ENCODE measurements at places on chromosomes 5 and 9.

DNA sequence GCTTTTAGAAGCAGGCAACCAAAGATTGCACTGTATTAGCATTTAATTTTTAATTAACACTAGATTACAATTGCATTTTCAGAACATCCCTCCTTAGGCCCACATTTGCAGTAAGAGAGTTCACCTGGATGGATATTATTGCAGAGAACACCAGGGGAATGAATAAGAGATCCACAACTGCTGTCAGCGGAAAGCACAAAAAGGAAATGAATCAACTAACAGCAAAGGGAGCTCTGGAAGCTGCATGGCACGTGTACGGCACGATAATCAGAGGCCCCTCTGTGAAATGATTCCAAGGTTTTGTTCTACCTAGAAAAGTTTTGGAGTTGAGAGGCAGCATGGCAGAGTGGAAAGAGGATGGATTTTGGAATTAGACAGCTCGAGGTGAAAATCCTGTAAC is 361.2 kb upstream of the C9orf72 start:
- no peak for DNase-seq

GRCh38 chr9:109806506-109807115 is 26.6 kb downstream of the PALM2AKAP2 start:
- DNase-seq = no peak

DNA sequence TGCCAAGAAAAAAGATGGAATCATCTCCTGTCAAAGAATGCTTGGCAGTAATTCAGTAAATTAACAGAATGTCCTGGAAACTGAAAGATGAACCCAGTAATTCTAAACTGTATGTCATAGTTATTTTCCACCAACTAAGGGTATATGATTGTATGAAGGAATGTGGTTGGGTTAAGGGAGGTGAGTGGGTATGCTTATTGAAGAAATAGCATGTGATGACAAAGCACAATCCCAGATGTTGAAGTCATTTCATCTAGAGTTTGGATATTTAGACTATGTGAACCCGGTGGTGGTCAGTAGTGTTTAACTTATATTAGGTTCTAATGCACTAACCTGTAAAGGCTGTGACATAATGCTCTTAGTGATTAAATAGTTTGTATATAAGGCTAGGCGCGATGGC is 87.3 kb downstream of the CDKN2A start:
- DNase-seq = no peak

GRCh38 chr9:75087289-75087823 is 599 bp downstream of the NMRK1 start:
- peak; percentile 56 for DNase-seq

- no peak for DNase-seq
Measured at GRCh38 chr5:161030229-161030628, 178.2 kb upstream of the ATP10B start.

DNA sequence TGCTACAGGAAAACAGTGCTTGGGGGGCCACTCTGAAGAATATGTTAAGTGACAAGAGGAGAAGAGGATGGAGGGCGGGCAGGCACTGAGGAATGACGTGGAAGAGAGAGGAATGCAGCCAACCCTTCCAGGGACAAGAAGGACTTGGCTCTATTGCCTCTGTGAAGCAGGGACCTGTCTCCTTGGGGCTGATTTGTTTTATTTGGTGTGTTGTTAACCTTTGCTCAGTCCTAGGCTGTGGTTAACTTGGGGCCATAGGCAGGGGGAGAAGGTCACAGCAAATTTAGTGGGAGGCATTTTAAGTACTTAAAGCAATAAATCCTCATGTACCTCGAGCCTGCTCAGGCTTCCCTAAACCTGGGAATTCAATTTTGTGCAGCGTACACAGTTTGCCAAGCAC is 39.9 kb downstream of the KIF4B start:
- DNase-seq = no peak

DNA sequence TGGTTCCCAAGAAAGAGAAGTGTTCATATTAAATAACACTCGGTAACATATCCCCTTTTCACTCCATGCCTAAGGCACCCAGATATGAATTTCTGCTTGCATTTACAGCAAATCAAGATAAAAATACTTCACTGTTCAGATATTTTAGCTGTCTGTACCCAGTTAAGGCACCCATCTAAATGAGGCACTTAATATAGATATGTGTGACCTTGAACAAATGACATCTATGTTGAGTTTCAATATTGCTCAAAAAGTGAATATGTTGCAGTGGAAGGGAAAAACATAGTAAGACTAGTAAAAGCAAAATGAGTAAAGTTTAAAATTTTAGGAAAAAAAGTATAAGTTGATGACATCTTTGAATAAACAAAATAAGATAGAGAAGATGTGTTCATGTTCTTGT is 32.4 kb upstream of the SPDL1 start:
- DNase-seq = no peak

GRCh38 chr5:143986516-143987212 is 174.7 kb downstream of the HMHB1 start:
- no peak for DNase-seq

- DNase-seq = peak; percentile 20
Measured at GRCh38 chr9:83544002-83544698, 5.9 kb upstream of the FRMD3 start.

DNA sequence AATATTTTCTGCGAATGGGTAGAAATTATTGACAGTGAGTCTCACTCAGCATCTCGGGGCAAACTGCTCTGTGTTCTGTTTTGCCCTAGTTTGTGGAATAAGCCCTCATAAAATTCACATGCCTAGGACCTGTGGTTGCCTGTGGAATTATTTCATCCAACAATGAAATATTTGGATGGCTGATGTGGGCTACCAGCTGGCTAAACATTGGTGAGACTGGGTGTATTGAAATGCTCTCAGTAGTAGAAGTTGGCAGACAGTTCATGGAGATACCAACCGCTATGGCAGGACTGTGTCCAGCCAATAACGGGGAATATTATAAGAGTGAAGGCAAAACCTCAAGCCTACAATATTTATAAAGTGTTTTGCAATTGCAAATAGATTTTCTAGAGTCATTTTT is 344.1 kb upstream of the RPS23 start:
- no peak for DNase-seq

- no peak for DNase-seq
Measured at GRCh38 chr5:152529440-152529839, 124.4 kb upstream of the NMUR2 start.

DNA sequence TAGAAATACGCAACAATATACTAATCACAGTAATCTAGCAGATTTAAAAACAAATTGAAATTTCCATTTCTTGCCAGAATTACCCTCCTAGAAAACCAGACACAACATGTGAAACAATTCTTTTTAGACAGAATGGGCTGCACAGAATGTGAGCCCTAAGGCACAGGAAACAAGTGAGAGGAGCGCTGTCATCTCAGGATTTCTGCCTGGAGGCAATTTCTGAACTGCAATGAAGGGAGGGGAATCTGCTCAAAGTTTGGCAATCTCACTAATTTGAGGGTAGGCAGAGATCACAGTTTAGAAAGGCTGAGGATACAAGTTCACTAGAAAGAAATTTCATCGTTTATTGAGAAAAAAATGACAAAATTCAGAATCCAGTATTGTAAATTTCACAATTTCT is 70.3 kb downstream of the INIP start:
- no peak for DNase-seq

- DNase-seq = no peak
Measured at GRCh38 chr9:33273266-33273971, 8.6 kb downstream of the CHMP5 start.

DNA sequence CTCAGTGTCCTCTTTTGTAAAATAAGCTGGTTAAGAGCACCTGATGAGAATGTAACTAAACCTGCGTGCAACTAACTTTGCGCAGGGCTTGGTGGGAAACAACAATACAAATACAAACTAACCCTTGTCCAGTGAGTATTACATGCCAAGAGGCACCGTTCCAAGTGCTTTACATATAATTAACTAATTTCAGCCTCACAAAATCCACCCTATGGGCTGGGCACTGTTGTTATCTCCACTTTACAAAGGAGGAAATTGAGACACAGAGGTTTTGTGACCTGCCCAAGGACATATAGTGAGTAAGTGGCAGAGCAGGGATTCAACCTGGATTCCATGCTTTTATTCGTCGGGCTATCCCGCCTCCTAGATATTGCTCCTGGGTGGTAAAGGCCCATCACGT is 26.2 kb upstream of the TNIP1 start:
- no peak for DNase-seq

GRCh38 chr9:94166976-94167346 is 82.7 kb downstream of the PTPDC1 start:
- DNase-seq = no peak

GRCh38 chr9:2824564-2824963 is 19.3 kb downstream of the PUM3 start:
- DNase-seq = no peak

DNA sequence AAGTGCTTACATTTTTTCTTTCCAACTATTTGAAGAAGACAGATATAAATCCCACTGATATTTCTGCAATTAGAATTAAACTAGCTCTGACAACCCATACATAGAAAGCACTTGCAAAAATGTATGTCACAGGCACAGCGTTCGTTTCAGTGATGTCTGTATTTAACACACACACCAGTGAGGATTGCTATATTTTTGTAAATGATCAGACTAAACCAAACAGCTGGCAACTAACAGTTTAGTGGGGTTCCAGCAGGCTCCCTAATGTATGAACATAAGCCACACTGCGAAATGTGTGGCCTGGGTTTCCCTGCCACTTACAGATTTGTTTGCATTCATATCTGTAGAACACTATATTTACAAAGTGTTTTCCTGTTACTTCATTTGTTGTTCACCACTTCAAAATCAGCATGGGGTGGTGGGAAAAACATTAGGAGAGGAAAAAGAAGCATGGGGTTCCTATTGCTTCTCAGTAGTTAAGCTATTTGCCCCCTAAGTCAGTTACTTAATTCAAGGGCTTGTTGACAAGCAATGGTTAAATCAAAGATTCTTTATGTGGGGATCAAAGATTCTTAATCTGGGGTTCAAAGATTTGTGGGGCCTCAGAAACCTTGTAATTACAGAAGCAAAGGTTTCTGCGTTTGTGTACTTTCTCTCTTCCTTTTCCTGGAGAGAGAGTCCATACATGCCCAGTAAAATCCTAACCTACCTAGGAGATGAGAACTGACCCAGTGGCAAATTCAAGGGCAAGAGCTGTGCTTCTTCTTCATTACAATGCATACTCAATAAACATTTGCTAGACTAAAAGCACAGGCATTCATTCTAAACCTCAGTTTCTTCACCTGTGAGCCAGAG is 27.1 kb downstream of the ZNF608 start:
- DNase-seq = no peak

DNA sequence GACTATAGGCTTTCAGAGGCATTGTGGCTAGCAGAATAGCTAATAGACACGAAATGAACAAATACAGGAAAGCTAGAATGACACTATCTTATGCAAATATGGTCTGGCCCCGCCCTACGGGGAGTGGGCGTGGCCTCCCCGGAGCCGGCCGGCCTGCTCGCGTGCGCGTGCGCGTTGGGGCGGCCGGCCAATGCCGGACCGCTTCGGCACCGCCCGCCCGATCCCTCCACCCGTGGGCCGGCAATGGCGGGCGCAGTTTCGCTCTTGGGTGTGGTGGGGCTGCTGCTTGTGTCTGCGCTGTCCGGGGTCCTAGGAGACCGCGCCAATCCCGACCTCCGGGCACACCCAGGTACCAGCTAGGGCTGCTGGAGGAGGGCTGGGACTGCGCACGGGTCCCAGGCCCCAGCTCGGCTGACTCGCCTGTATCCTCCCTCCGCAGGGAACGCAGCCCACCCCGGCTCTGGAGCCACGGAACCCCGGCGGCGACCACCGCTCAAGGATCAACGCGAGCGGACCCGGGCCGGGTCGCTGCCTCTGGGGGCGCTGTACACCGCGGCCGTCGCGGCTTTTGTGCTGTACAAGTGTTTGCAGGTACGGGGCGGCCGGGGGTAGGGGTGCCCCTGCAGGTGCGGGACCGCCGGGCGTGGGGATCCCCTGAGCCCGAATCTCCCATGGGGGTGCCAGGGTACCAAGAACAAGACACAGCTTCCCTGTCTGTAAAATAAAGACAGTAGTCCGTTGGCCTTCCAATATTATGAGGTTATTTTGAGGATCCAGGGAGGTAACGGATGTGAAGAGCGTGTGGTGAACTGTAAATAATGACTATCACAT is at the start of gene CCDC107:
Gene CCDC107 (plus strand): TSS at position 156 of the 831 bp plus-strand sequence. CDS start 88 bp downstream, at position 244.
- peak; percentile 88 for DNase-seq

- no peak for DNase-seq
Measured at GRCh38 chr5:65326922-65327321, 154.8 kb downstream of the ADAMTS6 start.

All from CD4-positive, alpha-beta T cell treated with Interleukin-1 beta for 1 hour (primary cell).